CD4-positive, alpha-beta T cell treated with Interleukin-15 for 1 hour (primary cell): ENCODE measurements at places on chromosomes 5 and 9.

GRCh38 chr9:137892424-137893191 is 15.0 kb downstream of the CACNA1B start:
- DNase-seq: no peak

GRCh38 chr5:81854915-81855314 is 104.0 kb upstream of the SSBP2 start:
- DNase-seq: no peak

- DNase-seq: no peak
These were observed 301.3 kb downstream of the CSNK1G3 start for GRCh38 chr5:123813264-123813663.

- DNase-seq: no peak
These were observed 56.5 kb downstream of the GPR107 start for GRCh38 chr9:130110166-130110565.
